Natural killer cell (primary cell): ENCODE measurements at places on chromosomes 16 and 17. TPM values are rescaled to one million over a fixed set of nuclear protein-coding genes. Genes with fewer than 3 reads are reported as not detected.

DNA sequence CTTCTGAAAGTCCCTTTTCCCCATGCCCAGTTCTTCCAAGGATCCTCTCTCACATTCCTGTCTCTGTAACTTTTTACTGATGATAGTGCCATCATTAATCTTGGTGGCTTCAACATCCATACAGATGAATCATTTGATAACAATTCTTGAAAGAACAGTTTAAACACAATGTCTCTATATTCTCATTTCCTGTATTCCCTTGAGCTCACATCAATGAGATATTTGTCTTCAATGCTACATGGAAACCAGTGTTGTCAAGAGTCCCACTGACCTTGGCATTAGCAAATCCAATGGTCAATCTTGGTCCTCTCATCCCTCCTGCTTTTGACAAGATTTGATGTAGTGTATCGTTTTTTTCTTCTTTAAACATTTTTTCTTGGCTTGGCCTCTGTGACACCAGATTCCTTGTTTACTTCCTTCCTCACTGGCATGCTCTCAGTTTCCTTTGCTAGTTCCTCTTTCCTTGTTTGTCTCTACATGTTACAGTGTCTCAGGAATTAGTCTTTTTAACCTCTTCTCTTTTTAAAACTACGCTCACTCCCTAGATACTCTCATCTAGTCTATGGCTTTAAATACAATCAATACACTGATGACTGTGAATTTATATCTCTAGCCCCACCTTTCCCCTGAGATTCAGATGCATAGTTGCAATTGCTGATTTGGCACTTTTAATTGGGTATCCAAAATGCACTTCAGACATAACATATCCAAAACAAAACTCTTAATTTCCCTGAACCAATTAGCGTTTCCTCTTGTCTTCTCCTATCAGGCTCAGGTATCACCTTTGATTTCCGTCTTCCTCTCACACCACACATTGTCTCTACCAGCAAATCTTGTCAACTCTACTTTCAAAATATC lies 134.0 kb downstream of the MYO1D start:
- H3K27me3 ChIP-seq = no peaks in the 10 kb centered on the region
- H3K36me3 ChIP-seq = no peaks in the 10 kb centered on the region
- H3K4me1 ChIP-seq = no peaks in the 10 kb centered on the region
- no peak overlapping the region for H3K27ac ChIP-seq

Gene UBB
- 1,492 TPM for total RNA-seq

GRCh38 chr16:55900616-55901393 lies 25.6 kb upstream of the CES5A start:
- no peak for DNase-seq
- no peaks in the 10 kb centered on the region for H3K4me1 ChIP-seq
- no peak overlapping the region for H3K4me3 ChIP-seq
- no peaks in the 10 kb centered on the region for H3K36me3 ChIP-seq
- no peak overlapping the region for H3K27ac ChIP-seq

Gene MEFV
- total RNA-seq = 2.4 TPM

Gene KIAA0513
- total RNA-seq = 12.1 TPM

DNA sequence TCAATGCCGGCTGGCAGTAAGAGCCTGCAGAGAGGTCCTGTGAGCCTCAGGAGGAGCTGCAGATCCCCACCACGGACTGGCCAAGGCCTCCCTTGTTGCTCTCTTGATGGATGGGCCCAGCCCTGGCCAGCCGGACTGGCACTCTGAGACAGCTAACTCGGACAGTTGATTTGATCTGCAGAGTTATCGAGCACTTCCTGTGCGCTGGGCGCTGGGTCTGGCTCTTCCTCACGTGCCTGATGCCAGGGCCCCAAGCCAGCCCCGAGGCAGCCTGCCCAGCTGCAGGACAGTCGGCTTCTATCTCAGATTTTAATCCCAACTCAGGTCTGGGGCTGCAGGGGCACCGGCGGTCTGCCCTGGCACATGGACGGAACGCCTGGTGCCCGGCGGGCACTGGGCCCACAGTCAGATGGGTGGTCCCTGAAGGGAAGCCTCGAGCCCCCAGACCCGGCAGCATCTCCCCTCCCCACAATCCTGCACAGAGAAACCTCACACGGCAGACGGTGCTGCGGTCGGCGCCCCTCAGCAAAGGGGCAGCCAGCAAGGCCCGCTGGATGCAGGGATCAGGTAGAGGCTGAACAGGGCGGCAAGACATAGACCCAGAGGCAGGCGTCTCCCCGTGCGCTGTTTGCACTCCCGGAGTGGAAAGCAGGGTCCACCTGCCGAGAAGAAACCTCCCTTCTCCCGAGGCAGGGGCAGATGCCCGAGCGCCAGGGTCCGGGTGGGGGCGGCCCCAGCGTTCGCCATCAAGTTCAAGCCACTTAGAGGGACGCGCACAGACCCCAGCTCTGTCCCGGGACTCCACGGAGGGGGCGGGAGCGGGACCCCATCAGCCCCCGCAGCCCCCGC lies 34.0 kb downstream of the TIMM22 start:
- H3K4me3 ChIP-seq = no peak overlapping the region
- no peaks in the 10 kb centered on the region for H3K27me3 ChIP-seq
- H3K27ac ChIP-seq = no peak overlapping the region
- peaks cover 2% of the 10 kb centered on the region for H3K4me1 ChIP-seq

DNA sequence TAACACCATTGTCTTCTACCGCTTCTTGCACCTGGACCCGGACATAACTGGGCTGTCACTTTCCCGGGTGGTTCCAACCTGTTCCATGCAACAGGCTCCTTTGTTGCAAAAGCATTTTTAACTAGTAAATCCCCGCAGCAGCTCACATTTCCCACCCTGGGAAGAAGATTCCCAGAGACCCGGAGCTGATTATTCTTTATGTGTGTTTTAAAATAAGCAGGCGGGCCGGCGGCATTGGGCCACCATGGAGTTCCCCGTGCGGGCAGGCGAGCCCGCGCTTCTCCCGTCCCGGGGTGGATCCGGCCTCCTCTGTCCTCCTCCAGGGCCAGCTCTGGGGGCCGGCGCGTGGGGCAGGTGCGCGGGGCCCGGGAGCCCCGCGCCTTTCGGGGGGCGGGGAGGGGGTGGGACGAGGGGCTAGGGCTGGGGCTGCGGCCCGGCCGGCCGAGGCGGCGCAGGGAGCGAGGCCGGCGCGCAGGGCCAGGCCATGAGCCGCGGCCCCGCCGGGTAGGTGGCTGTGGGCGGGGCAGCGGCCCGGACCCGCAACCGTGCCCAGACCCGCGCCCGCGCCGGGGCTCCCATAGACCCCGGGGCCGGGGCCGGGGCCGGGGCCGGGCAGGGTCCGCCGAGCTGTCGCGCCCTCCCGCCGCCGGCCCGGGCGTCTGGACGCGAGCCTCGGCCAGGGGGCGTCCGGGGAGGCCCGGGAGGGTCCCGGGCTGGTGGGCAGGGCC lies 1.7 kb downstream of the CRAMP1 start:
- DNase-seq = no peak
- no peak overlapping the region for H3K27ac ChIP-seq
- H3K4me1 ChIP-seq = peaks cover 40% of the 10 kb centered on the region
- peak overlapping the region; percentile 8 for H3K4me3 ChIP-seq

DNA sequence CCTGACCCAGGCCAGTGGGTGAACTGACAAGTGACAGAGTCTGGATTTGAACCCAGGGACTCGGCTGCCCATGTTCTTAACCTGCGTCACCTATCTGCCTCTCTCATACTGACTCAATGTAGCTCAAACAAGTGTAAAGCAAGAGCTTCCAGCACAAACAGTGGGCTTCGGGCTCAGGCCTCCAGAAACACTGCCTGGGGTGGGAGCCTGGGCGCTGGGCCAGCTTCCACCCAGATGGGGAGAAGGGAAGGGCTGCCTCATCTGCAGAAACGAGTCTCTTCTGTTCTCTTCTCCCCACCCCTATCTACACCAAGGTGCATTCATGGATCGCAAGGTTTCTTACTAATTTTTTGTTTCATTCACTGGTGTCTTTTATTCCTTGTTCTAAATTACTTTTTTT lies 1.3 kb downstream of the CDRT4 start:
- H3K4me3 ChIP-seq = no peak overlapping the region
- no peaks in the 10 kb centered on the region for H3K4me1 ChIP-seq
- no peaks in the 10 kb centered on the region for H3K27me3 ChIP-seq
- no peaks in the 10 kb centered on the region for H3K36me3 ChIP-seq
- no peak overlapping the region for H3K27ac ChIP-seq

DNA sequence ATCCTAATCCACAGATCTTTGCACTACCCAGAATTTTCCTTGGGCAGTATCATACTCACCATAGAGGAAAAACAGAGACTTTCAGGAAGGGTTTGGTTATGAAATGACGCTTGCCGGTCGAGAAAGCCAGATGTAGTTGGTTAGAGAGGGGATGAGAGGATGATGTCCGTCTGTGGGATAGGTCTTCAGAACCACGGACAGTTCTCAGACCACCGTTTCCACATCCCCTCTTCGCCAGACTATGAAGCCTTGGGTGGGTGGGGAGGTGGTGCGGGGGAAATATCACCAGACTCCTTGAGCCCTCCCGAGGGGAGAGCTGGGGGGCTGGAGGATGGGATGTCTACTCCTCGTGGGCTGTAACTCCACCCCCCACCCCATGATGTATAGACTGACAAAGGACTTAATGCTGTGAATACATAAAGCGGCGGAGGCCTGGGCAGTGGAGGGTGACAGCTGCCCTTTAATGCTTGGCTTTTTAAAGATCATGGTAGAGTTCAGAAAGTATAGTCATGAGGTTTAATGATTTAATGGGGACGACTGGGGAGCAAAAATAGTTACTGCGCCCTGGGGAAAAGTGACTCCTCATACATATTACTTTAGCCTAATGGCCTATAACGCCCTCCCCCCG lies 96.6 kb downstream of the MRM1 start:
- peaks cover 11% of the 10 kb centered on the region for H3K27me3 ChIP-seq
- H3K36me3 ChIP-seq = no peaks in the 10 kb centered on the region
- no peak for DNase-seq
- H3K4me1 ChIP-seq = no peaks in the 10 kb centered on the region
- H3K4me3 ChIP-seq = no peak overlapping the region
- no peak overlapping the region for H3K27ac ChIP-seq

- H3K27me3 ChIP-seq = no peaks in the 10 kb centered on the region
- no peak overlapping the region for H3K4me3 ChIP-seq
- H3K4me1 ChIP-seq = no peaks in the 10 kb centered on the region
- no peaks in the 10 kb centered on the region for H3K36me3 ChIP-seq
These were observed 1332.3 kb downstream of the CDH11 start for GRCh38 chr16:63789603-63790002.

- H3K36me3 ChIP-seq = no peaks in the 10 kb centered on the region
- H3K27me3 ChIP-seq = no peaks in the 10 kb centered on the region
- no peak overlapping the region for H3K27ac ChIP-seq
These were observed 14.4 kb upstream of the ATP2A3 start for GRCh38 chr17:3978421-3979289.

DNA sequence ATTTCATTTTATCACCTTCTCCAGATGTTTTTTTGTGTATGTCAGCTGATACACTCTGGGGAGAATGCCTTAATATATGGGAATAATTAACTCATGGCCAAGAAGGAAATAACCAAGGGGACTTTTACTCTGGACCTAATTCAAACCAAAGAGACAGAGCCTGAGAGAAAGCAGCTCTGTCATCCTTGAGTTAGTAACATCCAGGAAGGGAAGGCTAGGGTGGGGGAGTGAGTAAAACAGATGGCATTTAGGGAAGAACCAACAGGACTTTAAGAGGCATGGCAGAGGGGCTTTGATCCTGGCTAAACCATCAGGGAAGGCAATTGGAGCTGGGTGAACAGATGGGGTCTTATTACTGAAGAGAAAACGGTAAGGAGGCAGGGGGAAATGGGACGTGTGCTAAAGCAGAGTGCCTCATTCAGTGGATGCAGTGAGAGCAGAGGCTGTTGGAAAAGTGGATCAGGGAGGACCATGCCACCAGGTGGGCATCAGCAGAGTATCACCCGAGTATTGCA lies 2.5 kb upstream of the SMPD3 start:
- H3K4me1 ChIP-seq = peaks cover 21% of the 10 kb centered on the region
- H3K4me3 ChIP-seq = no peak overlapping the region
- no peak for DNase-seq
- H3K27me3 ChIP-seq = peaks cover 16% of the 10 kb centered on the region
- no peaks in the 10 kb centered on the region for H3K36me3 ChIP-seq
- no peak overlapping the region for H3K27ac ChIP-seq

- H3K4me3 ChIP-seq = no peak overlapping the region
- no peak for DNase-seq
- peaks cover 34% of the 10 kb centered on the region for H3K4me1 ChIP-seq
- H3K27ac ChIP-seq = peak overlapping the region; percentile 9
These were observed 9.3 kb upstream of the SLC16A5 start for GRCh38 chr17:75078284-75079022.

DNA sequence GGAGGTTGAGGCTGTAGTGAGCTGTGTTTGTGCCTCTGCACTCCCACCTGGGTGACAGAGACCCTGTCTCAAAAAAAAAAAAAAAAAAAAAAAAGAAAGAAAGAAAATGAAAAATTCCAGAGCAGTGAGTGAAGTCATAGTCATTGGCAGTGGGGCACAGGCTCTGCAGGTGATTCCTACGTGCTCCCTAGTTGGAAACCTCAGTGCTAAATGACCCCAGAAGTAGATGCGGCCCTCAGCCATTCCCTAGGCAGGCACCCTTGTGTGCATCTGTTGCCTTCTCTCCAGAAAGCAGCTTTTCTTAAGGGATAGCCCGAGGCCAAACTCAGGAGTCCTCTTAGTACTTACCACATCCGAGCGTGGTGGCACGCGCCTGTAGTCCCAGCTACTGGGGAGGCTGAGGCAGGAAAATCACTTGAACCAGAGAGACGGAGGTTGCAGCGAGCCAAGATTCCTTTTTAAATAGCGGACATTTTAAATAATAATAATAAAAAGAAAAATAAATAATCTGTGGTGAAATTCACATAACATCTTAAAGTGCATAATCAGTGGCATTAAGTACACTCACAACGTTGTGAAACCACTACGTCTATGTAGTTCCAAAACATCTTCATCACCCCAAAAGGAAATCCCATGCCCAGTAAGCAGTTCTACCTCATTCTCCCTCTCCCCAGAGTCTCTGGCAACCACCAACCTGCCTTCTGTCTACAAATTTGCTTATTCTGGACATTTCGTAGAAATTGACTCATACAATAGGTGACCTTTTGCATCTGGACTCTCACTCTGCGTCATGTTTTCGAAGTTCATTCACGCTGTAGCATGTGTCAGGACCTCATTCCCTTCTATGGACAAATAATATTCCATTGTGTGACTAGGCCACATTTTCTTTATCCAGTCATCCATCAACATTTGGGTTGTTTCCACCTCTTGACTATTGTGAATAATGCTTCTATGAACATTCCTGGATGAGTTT lies 12.5 kb upstream of the SPHK1 start:
- H3K36me3 ChIP-seq = no peaks in the 10 kb centered on the region
- no peak overlapping the region for H3K4me3 ChIP-seq
- no peak overlapping the region for H3K27ac ChIP-seq

- H3K27me3 ChIP-seq = no peaks in the 10 kb centered on the region
- no peaks in the 10 kb centered on the region for H3K36me3 ChIP-seq
- no peak overlapping the region for H3K27ac ChIP-seq
- no peak for DNase-seq
- no peak overlapping the region for H3K4me3 ChIP-seq
These were observed 5.9 kb downstream of the RNF43 start for GRCh38 chr17:58411408-58411894.
